ENCODE measurements at places on chromosomes 2 and 18. TPM values are rescaled to one million over a fixed set of nuclear protein-coding genes. Genes with fewer than 3 reads are reported as not detected.

DNA sequence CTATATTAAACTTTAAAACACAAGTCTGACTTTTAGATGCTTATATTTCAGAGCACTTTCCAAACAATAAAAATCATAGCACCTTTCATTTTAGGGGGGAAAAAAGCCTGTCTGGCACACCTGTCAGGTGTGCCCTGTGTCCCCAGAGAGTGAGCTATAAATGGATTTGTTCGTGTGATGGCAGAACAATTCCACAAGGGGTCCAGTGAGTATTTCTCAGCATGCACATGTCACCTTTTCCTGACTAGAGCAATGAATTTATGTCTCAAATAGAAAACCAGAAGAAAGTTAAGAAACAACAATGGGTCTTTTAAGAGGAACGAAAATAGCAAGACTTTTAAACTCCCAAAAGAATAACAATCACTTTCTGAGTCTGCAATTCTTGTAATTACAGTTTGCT is 55.9 kb downstream of the ACVR1C start:
- no peak for DNase-seq

DNA sequence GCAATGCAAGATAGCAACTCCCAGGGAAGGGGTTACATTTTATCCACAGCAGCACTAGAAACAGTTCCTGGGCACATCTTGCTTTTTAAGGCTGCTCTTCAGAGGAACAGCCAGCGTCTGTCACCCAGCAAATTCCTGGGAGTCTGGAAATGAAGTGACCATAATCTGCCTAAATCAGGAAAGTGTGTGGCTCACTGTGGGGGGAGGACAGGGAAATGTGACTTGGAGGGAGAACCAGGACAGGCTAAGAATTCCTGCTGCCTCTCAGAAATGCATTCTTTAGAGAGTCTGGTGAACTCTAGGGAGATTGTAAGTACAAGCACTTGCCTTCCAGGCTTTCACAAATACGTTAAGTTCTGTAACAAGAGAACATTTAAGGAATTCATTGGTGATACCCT is 364.3 kb upstream of the SPHKAP start:
- DNase-seq, result no peak

GRCh38 chr2:168203762-168204693 is 43.4 kb downstream of the STK39 start:
- DNase-seq, result no peak

DNA sequence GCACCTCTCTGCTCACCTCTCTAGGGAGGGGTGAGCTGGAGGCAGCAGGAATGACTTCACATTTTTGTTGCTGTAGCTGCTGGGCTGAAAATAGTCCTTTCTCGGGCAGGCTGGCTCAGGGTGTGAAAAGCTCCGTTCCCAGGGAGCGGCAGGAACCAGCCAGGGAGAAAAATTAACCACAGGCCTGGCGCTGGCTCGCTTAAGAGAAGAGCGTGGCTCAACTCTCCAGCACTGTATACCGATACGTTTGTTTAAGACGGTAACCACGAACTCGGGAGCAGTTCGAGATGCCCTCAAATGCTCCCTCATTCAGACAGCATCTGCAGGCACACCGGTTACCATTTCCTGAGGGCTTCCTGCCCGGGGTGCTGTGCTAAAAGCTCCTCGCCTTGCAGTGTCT is 129.6 kb downstream of the CELF4 start:
- no peak for DNase-seq

GRCh38 chr2:159459279-159459678 is 157.1 kb downstream of the BAZ2B start:
- DNase-seq, result no peak

Gene SNORC
- polyA plus RNA-seq, result 2.3 TPM

Gene UCN
- 1.1 TPM for polyA plus RNA-seq

Gene AAK1
- 18.3 TPM for polyA plus RNA-seq

GRCh38 chr2:161100211-161100895 is 59.9 kb upstream of the TANK start:
- no peak for DNase-seq

GRCh38 chr18:55013685-55014084 is 54.4 kb upstream of the CCDC68 start:
- DNase-seq, result no peak

Gene FOXD4L1
- 2.8 TPM for polyA plus RNA-seq

DNA sequence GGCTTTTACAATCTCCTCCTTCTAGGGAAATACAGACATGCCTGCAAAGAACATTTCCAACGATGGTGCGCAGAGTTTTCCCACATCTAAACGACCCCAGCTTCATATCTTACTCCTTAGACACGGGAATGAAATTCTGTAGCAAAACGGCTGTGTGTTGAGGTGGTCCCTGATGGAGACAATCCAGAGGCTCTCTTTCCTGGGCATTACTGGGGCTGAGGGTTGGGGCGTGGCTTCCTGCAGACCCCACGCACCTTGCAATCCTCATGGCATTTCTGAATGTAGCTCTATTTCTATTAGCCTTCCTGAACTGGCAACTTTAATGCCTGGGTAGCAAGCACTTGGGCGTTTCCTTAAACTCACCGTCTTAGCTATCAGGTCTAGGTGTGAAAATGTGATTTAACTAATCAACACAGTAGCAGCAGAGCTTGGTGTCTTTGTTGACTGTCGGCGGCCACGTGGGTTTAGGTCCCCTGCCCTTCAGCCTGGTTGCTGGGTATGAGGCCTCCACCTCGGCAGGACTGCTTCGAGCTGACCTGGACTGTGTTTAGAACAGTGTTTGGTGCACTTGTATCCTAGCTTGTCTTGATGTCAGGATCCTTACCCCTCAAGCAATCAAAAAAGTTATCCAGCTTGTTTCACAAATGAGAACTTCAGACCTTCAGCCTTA is 242.8 kb downstream of the GBX2 start:
- DNase-seq, result no peak

- no peak for DNase-seq
Measured at GRCh38 chr2:164967781-164968228, 12.5 kb upstream of the SLC38A11 start.

Gene ADCY3
- 24.9 TPM for polyA plus RNA-seq

Gene STARD6
- not detected for polyA plus RNA-seq

- DNase-seq, result no peak
Measured at GRCh38 chr2:216855605-216856004, 4.3 kb downstream of the TNP1 start.

Gene ABHD1
- 0.36 TPM for polyA plus RNA-seq

DNA sequence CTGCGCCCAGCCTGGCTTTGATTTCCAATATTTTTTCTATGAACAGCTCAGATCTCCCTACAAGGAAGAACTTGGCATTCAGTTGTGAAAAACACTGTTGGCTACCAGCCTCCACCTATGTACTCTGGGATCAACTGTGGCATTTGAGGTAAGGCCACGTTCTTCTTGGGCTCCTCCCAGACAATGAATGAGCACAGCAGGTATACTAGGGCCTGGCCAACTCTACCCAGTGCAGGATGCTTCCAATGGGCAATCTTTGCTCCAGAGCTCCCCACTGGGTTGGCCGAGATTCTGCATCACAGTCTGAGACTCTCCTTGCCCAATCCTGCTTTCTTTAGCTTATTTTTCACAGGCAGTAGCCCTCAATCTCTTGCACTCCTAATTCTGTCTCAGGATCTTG is 75.9 kb downstream of the TMEM131 start:
- DNase-seq, result no peak

GRCh38 chr18:62332431-62332830 is 7.3 kb downstream of the TNFRSF11A start:
- DNase-seq, result no peak

DNA sequence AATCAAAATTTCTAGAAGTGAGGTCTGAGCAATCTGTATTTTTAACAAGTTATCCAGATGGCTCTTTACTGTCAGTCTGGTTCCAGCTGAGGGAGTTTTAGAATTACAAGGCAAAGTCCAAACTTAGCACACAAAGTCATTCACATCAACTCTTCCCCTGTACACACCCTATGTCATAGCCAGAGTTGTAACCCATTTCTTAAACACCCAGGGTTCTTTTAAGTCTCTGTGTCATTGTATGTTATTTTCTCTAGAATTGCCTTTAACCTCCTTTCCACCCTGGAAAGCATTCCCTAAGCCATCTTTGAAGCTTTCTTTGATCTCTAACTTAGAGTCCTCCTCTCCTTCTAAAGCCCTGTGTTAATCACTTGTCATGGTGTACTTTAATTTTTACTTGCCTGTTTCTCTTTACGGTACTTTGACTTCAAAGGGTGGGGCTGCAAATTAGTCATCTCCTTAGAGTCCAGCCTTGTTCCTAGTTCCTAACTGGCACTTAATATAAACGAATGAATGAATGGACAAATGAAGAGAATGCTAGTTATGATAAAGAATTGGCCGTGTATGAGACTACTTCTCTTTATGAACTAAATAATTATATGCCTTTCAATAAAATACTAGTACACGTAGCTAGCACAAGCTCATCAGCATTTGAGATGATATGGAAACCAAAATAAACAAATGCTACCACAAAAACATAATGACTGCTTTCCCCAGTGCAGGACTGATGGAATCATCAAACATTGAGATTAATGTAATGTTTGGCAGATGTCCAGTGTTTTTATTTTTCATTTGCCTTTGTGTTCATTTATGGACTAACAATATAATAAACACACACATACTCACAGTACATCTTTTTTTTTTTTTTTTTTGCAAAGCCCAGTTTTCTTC is 11.9 kb upstream of the ACTR3 start:
- no peak for DNase-seq

Gene NFU1
- polyA plus RNA-seq, result not detected

DNA sequence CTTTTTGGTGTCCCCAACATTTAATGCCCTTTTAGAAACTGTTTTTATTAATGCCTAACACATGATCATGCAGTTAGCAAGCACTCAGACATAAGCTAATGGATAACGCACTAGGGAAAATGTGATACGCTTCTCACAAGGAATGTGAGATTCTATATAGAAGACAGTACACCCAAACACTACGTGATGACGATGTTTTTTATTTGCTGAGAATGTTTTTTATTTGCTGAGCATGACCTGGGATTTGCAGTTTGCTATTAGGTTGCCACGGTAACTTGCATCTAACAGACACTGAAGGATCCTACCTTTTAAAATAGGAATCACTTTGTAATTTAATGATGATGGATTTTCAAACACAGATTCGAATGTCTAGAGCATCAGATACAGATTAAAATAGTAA is 4.9 kb downstream of the SMC6 start:
- no peak for DNase-seq

- no peak for DNase-seq
Measured at GRCh38 chr2:84963692-84964405, 7.1 kb upstream of the KCMF1 start.

DNA sequence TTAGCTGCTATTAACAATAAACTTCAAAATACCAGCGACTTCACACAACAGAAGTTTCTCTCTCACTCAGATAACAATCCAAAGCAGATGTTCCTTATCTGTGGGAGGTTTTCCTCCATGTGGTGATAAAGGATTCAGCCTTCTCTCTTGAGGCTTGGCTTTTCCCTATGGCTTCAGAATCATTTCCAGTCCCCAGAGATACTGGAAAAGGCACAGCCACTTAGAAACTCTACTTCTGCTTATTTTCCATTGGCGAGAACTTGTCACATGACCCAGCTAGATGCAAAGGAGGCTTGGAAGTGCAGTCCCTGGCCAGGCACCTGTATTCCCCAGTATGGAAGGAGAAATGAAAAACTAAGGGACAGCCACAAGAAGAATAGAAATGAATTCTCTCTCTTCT is 344.8 kb downstream of the MTX2 start:
- DNase-seq, result no peak

DNA sequence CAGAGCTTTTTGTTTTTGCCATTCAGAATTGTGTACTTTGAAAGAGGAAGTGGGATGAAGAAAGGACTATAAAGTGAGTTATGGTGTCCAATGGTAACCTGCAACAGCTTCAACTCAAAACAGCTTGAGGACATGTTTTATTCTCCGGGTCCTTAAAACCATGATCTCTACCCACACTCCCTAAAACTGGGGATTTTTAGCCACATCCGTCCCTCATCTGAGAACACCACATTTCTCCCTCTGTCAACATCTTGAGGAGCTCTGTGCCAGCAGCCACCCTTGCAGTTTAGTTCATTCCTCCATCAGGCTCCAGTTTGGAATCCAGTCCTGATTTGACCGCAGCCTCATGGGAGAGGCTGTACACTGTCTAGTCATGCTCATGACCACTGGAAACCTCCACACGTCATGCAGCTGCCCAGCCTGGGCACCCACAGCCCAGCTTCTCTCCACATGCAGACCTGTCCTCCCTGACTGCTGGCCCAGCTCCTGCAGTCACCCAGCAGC is 62.6 kb downstream of the C18orf63 start:
- no peak for DNase-seq

Gene ANO7
- 0.72 TPM for polyA plus RNA-seq

GRCh38 chr2:68909793-68910674 is 38.8 kb upstream of the BMP10 start:
- peak; percentile 70 for DNase-seq

- no peak for DNase-seq
Measured at GRCh38 chr2:236764716-236765115, 195.1 kb downstream of the ACKR3 start.

Gene C2orf80
- not detected for polyA plus RNA-seq

GRCh38 chr18:14937271-14937670 is 189.3 kb downstream of the ANKRD30B start:
- no peak for DNase-seq

DNA sequence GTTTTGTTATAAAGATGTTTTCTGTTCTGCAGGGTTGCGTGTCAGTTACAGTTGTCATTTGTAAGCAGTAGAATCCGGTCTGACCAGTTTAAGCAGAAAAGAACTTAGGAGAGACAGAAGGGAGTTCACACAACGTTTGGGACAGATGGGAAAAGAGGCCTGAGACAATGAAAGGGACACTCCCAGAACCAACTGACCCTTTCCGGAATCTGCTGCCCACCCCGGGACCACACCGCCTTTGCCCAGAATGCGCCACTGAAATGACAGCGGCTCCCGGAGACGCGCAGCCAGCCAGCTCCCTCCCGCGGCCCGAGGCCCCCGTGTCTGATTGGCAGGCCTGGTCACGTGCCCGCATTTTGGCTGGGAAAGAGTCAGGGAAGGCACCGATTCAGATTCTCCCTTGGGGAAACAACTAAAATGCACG is 244.6 kb downstream of the BCL2 start:
- peak; percentile 77 for DNase-seq

Gene MOCOS
- polyA plus RNA-seq, result 0.15 TPM

DNA sequence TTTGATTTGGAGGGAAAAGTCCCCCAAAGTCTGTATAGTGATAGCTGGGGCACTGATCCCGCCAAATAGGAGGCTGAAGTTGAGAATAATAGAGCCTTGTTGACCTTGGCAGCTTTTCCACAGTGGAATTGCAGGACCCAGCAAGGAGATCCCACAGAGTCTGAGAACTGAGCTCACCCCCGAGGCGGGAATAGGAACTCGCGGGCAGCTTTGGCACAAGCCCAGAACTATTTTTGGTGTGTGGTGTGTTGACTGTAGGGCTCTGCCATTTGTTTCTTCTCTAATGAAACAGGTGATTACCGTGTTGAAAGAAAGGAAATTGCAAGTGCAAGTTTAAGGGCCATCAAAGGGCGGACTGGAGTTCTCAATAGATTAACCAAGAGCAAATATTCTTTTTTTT is 34.0 kb downstream of the SH3RF3 start:
- DNase-seq, result no peak

Gene SGPP2
- 0.43 TPM for polyA plus RNA-seq

Gene OR6B3
- not detected for polyA plus RNA-seq

GRCh38 chr2:158502974-158503373 is 46.2 kb downstream of the PKP4 start:
- peak; percentile 54 for DNase-seq

Gene EN1
- 4.4 TPM for polyA plus RNA-seq

- no peak for DNase-seq
Measured at GRCh38 chr2:46456789-46457188, 22.6 kb upstream of the TMEM247 start.

GRCh38 chr18:71020342-71021029 is 731.6 kb downstream of the SOCS6 start:
- no peak for DNase-seq

- DNase-seq, result peak; percentile 70
Measured at GRCh38 chr2:219308142-219309101, 779 bp downstream of the PTPRN start.

GRCh38 chr2:128214866-128215460 is 103.7 kb downstream of the HS6ST1 start:
- no peak for DNase-seq

Data from muscle of arm (tissue), 14 donors.